ENCODE measurements at places on chromosomes 11 and 22. TPM values are rescaled to one million over a fixed set of nuclear protein-coding genes. Genes with fewer than 3 reads are reported as not detected.
A peak's percentile ranks its signal among the peaks of the same experiment; 100 is the strongest.

Gene BATF2
- total RNA-seq, result not detected

Gene POLA2
- total RNA-seq, result 55.2 TPM

DNA sequence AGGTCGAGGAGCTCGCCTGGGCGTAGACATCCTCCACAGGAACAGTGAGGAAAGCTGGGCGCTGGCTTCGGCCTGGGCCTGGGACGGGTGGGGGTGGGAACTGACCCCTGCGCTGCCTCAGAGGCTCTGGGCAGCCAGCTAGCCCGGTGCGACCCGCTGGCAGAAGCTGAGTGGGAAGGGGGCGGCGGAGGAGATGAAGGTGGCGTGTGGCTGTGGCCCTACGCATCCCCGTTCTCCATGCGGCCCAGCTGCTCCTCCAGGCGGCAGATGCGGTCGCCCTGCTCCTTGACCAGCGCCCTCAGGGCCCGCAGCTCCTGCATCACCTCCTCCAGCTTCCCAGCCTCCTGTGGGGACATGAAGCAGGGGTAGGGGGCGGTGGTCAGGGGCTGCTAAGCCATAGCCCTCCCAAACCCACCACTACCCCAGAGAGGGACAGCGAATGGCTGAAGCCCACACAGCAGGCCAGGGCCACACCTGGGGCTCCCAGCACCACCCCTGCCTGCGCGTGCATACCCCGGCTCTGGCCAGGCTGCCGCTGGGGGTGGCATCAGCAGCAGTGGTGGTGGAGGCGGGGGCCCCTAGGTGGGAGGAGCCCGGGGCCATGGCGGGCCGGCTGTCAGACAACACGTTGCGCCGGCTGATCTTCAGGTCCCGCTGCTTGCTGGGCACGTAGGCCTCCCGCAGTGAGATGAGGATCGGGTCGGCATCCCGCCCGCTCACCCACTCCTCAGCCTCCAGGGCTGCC is 848 bp upstream of the PTPRCAP start:
- H3K36me3 ChIP-seq, result peaks cover 57% of the 10 kb centered on the region
- H3K27me3 ChIP-seq, result no peaks in the 10 kb centered on the region
- DNase-seq, result peak; percentile 93

DNA sequence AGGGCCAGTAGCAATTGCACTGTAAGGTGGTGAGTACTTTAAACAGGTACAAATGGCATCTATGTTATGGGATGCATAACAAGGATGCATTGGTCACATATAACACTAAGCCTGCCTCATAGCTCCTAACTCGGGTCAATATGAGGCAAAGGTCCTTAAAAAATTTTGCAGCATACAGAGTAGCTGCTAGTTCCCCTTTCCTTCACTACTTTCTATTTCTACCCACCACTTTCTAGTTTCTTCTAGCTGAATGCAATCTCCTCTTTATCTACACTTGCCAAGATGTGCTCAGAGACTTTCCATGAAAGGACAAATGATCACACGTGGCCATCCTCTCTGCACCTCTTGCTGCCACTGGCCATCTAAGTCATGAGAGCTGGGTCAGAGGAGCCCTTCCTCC is 9.8 kb downstream of the OR51F2 start:
- H3K27me3 ChIP-seq, result no peaks in the 10 kb centered on the region
- no peak overlapping the region for H3K27ac ChIP-seq
- no peak overlapping the region for H3K4me3 ChIP-seq
- H3K4me1 ChIP-seq, result no peaks in the 10 kb centered on the region
- DNase-seq, result no peak
- H3K36me3 ChIP-seq, result no peaks in the 10 kb centered on the region

Gene NAGA
- 9.4 TPM for total RNA-seq

DNA sequence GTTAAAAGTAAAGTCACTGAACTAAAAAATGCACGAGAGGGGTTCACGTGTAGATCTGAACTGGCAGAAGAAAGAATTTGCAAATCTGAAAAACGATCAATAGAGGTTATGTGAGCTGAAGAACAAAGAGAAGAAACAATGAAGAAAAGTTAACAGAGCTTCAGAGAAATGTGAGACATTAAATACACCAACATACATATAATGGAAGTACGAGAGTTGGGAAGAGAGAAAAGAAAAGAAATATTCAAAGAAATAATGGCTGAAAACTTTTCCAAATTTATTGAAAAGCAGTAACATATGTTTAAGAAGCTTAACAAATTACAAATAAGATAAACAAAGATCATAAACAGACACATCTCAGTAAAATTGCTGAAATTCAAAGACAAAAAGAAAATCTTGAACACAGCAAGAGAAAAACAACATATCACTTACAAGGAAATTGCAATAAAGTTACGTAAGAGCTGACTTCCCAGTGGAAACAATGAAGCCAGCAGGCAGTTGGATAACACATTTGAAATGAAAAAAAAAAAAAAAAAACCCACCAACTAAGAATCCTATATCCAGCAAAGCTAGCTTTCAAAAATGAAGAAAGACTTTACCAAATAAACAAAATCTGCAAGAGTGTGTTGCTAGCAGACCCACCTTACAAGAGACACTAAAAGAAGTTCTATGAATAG is 56.8 kb downstream of the EMSY start:
- no peak overlapping the region for H3K27ac ChIP-seq
- no peaks in the 10 kb centered on the region for H3K27me3 ChIP-seq
- no peak overlapping the region for H3K4me3 ChIP-seq
- H3K36me3 ChIP-seq, result peaks cover 38% of the 10 kb centered on the region
- H3K4me1 ChIP-seq, result no peaks in the 10 kb centered on the region
- DNase-seq, result no peak

- DNase-seq, result no peak
- H3K4me1 ChIP-seq, result no peaks in the 10 kb centered on the region
- H3K27me3 ChIP-seq, result peaks cover under 1% of the 10 kb centered on the region
- no peak overlapping the region for H3K4me3 ChIP-seq
- no peak overlapping the region for H3K27ac ChIP-seq
These were observed 7.8 kb downstream of the KCNA4 start for GRCh38 chr11:30009060-30009459.

GRCh38 chr22:48779211-48779643 is 1048.4 kb downstream of the BRD1 start:
- H3K27me3 ChIP-seq, result peaks cover 3% of the 10 kb centered on the region
- H3K27ac ChIP-seq, result no peak overlapping the region
- DNase-seq, result no peak
- H3K36me3 ChIP-seq, result no peaks in the 10 kb centered on the region
- no peaks in the 10 kb centered on the region for H3K4me1 ChIP-seq

GRCh38 chr22:24567668-24568067 is 11.9 kb downstream of the SNRPD3 start:
- no peak overlapping the region for H3K27ac ChIP-seq
- H3K4me1 ChIP-seq, result peaks cover 34% of the 10 kb centered on the region
- DNase-seq, result no peak
- H3K27me3 ChIP-seq, result no peaks in the 10 kb centered on the region

Gene RPLP2
- 3,686 TPM for total RNA-seq

Gene TBX10
- not detected for total RNA-seq

Gene TTC9C
- total RNA-seq, result 33.7 TPM

DNA sequence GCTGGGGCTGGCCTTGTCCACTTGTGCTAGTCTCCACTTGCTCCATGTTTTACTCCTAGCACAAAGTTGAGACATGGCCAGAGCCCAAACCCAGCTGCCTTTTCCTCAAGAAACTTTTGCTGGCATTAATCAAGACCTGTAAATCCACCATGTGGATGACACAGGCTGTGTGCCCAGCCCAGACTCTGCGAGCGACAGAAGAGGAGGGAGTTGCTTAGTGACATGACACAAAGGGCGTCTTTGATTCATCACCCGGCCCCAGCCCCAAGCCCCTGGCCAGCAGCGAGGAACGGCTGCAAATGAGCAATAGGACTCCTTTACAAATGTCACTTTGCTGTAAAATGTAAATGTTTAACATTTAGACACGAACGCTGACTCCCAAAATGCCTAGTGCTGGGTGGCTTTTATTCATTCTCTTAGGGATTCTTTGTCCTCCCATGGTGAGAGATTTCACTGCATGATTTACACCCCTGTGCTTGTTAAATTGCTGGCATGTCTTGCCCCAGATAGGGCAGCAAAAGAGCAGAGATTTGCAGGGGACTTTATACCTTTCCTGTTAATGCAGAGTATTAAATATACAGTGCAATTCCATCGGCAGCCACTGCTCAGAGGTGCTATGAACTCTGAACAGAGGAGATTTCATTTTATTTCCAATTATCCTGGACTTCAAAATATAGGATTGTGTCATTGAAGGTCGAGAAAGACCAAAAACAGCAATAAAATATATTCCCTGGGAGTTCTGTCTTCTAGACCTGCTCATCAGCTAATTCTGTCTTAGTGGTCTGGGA is 263.6 kb upstream of the NCAM1 start:
- H3K27ac ChIP-seq, result no peak overlapping the region
- DNase-seq, result no peak
- peaks cover 7% of the 10 kb centered on the region for H3K27me3 ChIP-seq

- H3K27me3 ChIP-seq, result peaks cover 18% of the 10 kb centered on the region
- no peak overlapping the region for H3K27ac ChIP-seq
- no peak overlapping the region for H3K4me3 ChIP-seq
- DNase-seq, result no peak
These were observed 187.5 kb downstream of the SHANK2 start for GRCh38 chr11:71064702-71065515.

Gene LTO1
- 15.9 TPM for total RNA-seq

- H3K27me3 ChIP-seq, result peaks cover 3% of the 10 kb centered on the region
- H3K4me3 ChIP-seq, result no peak overlapping the region
These were observed 143.3 kb downstream of the CACNA1I start for GRCh38 chr22:39713799-39714290.

Gene MMP3
- total RNA-seq, result not detected

Gene RAG1
- total RNA-seq, result 0.16 TPM

Gene TNNI2
- 0.92 TPM for total RNA-seq

DNA sequence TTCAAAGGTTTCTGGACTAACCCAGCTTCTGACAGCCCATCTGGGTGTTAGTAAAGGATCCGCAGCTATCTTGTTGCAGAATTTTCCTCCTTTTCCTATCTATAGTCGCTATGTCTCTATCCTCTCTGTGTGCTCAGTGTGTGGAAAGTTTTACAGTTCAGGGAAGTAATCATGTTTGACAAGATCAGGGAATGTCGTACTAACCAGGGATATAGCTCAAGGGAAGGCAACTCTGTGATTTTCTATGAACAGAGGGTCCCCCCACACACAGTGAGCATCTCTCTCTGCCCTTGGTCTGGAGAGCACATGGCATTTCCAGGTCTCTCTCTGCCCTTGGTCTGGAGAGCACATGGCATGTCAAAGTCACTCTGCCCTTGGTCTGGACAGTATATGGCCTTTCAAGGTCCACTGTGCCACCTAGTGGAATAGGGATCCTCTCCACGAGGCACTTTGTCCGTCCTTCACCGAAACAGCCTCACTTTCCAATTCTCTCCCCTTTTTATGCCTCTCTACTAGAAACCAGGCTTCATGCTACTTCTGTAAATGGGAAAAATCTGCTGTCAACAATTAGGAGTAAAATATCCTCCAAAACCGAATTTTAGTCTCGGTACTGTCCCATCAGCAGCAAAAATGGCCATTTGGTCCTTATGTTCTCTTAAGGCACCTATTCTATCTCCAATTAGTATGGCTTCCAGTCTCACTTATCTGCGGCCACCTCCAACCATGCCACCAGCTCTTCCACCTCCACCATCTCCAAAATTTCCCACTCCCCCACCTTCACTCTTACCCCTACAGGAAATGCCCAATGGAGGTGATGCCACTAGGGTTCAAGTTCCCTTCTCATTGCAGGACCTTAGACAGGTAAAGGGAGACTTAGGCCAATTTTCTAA is 88.7 kb downstream of the IGLL5 start:
- no peak overlapping the region for H3K27ac ChIP-seq
- DNase-seq, result no peak
- peaks cover 11% of the 10 kb centered on the region for H3K27me3 ChIP-seq
- no peaks in the 10 kb centered on the region for H3K36me3 ChIP-seq
- no peaks in the 10 kb centered on the region for H3K4me1 ChIP-seq

Gene P2RX3
- not detected for total RNA-seq

DNA sequence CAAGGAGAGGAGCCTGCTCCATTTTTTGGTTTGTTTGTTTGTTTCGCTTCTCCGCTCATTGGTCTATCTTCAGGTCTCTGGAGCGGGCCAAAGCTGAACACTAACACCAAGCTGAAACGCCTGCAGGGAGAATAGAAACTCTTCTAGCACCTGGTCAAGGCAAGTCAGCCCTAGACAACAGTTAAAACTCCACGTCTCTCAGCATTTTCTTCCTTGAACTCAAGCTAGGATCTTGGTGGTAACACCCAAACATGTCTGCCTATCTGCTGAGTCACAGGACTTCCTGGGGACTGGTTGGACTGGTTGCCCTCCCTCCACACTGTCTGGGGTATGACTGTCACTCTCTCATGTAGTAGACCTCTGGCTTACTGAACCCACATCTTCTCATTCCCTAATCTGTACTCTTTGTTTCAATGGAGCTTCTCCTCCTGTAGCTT is 23.9 kb upstream of the RBFOX2 start:
- peak; percentile 15 for DNase-seq
- no peak overlapping the region for H3K4me3 ChIP-seq
- H3K4me1 ChIP-seq, result peaks cover 5% of the 10 kb centered on the region
- H3K27me3 ChIP-seq, result peaks cover 9% of the 10 kb centered on the region
- no peaks in the 10 kb centered on the region for H3K36me3 ChIP-seq

DNA sequence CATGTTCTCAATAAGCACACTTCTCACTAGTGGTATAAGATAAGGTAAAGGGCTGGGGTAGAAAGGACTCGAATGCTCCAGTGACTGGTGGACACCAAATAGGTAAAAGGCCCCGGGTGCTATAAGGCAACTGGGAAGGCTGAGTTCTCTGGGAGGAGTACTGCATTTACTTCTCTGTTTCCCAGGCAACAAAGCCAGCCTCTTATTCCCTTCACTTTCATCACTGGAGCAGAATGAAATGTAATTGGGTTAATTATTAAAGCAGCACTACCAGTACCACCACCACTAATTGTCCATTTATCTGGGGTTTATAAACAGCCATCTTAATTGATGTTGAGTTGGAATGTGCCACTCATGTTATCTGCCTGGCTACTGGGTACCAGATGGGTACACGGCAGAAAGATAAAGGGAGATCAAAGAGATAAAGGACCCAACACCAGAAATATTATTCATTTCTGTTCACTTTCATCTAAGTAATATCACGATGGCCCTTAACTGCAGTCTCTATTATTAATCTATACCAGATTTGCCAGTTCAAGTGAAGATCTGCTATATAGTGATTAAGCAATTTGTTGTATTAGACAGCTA is 94.4 kb upstream of the CHRM4 start:
- no peaks in the 10 kb centered on the region for H3K4me1 ChIP-seq
- DNase-seq, result no peak
- no peaks in the 10 kb centered on the region for H3K36me3 ChIP-seq
- H3K27ac ChIP-seq, result no peak overlapping the region

- no peak for DNase-seq
- no peaks in the 10 kb centered on the region for H3K36me3 ChIP-seq
- no peak within 1 kb of the TSS for H3K27ac ChIP-seq
- H3K4me1 ChIP-seq, result no peaks in the 10 kb centered on the region
- H3K27me3 ChIP-seq, result peaks cover 15% of the 10 kb centered on the region
These were observed at the start of gene CSF2RB for GRCh38 chr22:36913427-36914389. CSF2RB (plus strand) TSS chr22:36913628; CDS start chr22:36922208, 8,580 bp downstream.
